ENCODE measurements at places on chromosomes 2 and 18.

GRCh38 chr2:126930970-126931590, 32.4 kb downstream of the TEX51 start:
- DNase-seq = no peak

DNA sequence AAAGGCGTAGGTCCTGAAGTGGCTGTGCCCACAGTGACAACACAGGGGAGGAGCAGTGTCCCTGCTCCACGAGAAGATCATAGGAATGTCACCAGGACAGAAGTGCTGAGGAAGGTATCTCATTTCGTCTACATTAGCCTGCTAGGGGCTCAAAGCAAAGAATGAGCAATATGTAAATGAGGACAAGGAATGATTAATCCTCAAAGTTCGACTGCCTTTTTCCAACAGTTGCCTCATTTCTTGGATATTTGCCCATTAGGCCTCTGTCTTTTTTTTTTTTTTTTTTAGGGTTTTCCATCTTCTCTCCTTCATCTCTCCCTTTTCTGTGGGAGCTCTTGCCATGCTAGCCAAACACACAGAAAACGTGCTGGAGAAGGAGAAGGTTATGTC, 105.2 kb upstream of the ARHGAP28 start:
- no peak for DNase-seq

GRCh38 chr18:54671291-54671881, 80.3 kb downstream of the DYNAP start:
- no peak for DNase-seq

- no peak for DNase-seq
Observed at GRCh38 chr2:8009010-8009597, 672.8 kb upstream of the ID2 start.

DNA sequence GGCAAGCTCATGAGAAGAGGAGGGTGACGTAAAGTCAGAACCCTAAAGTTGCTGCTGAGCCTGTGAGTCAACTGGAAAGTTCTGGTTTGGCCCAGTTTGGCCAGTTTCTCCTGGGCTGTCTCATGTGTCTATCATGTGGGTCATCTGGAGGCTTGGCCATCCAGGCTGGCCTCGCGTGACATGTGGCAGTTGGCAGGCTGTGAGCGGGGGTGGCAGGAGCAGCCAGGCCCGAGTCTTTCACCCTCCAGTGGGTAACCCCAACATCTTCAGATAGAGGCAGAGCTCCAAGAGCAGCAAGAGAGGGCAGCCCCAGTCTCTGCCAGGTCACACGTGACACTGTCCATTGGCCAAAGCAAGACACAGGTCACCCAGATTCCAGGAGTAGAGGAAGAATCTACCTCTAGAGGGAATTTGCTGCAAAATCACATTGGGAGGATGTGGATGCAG, 51.5 kb downstream of the FHOD3 start:
- no peak for DNase-seq

DNA sequence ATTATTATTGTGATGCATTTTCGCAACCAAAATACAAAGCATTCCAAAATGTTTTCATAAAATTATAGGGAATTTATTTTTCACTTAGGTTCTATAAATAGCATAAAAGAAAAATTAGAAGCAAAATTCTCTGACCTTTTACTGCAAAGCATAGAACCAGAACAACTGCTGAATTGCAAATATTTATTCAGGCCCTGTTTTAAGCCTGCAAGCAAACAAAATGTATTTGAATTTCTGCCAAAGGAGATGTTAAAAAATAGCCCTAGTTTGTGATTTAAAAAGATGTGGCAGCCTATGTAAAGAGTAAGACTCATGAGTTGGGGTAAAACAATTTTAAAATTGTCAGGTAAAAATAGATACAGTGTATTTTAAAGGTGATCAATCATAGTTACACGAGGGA, 138.1 kb downstream of the KCNJ3 start:
- DNase-seq = no peak

- no peak for DNase-seq
Observed at GRCh38 chr2:20474757-20475566, 28.1 kb downstream of the RHOB start.

- no peak for DNase-seq
Observed at GRCh38 chr2:205189301-205189700, 493.0 kb upstream of the NRP2 start.

DNA sequence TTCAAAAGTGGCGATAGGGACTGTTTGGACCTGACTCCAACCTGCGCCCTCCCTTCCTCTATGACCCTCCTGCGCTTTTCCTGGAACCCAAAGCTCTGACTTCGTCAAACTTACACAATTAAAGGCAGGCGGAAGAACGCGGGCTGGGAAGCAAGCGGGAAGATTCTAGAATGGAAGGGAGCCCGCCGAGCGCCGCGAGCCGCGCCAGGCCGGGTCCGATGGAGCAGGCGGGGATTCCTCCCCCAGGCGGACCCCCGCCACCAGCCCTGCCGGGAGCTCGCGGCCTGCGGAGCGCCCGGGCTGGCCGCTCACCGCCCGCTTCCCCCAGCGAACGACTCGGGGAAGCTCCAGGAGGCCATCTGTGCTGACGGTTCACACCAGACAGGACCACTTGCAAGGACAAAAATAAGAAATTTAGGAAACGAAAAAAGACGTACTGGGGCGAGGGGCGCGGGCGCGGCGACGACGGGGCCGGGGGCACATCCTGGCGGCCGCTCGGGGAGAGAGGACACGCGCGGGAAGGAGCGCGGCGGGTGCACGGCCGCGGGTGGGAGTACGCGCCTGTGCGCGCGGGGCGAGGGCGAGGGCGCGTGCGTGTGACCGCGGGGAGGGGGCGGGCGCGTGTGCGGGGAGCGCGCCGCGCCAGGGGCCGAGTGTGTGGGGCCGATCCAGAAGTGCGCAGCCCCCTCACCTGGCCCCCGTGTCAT, 1.1 kb upstream of the SALL3 start:
- peak; percentile 66 for DNase-seq

DNA sequence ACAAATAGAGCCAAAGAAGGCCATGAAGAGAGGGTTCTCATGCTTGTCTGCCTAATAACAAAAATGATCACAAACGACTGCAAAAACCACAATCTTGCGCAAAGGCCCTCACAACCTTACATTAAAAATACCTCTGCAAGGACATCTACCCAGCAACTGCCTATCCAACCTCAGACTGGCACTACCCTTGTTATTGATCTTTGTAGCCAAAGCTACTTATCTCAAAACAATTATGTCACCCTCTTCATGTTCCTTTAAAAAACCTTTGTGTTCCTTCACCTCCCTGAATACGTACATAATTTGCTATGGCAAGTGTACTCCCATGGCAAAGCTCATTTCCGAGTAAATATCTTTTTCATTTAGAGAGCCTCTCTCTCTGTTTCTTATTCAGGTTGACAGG, 44.1 kb downstream of the TMEM163 start:
- no peak for DNase-seq

DNA sequence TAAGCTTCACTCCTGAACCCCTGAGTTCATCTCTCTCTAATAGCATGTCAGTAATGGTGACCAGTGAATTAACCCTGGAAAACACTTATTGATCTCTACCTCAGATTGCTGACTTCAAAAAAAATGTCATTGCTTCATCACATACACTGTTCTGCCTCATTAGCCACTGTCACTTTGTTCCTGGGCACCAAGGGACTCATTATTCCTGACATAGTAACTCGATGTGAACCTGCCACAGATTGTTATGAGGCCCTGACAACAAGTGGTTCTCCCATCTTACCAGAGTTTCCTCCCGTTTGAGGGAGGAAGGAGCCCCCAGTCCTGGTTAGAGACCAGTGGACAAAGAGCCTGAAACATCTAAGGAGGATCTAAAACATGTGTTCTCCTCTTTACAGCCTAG, 403.3 kb upstream of the SMIM21 start:
- no peak for DNase-seq

- DNase-seq = no peak
Observed at GRCh38 chr2:105867587-105867986, 122.9 kb downstream of the NCK2 start.

DNA sequence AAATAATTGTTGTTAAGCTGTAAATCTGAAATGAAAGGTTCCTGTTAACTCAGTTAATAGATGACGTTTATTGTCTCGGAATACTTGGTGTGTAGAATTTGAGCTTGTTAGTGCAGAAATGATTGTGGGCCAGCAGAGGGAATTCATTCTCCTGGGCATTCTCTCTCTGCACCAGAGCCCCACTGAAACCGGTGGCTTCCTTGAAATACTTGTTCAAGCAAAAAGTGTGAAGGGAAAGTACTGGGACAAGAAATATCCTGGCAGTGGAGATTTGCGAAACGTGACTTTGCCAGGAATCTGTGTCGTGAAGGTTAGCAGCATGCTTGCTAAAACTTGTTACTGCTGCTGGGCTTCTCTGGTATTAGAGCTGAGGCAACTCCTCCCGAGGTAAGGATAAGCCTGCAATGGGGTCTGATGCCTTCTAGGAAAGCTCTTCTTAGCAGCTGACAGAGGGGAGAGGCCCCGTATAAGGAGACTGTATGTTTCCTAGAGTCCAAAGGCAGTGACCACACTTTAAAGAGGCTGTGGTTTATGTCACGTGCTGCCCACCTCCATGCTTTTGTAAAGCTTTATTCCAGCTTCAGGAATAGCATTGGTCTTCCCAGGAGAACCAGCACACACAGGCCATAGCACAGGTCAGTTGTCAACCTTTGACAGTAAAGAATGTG, 2.0 kb downstream of the ITGA6 start:
- no peak for DNase-seq

DNA sequence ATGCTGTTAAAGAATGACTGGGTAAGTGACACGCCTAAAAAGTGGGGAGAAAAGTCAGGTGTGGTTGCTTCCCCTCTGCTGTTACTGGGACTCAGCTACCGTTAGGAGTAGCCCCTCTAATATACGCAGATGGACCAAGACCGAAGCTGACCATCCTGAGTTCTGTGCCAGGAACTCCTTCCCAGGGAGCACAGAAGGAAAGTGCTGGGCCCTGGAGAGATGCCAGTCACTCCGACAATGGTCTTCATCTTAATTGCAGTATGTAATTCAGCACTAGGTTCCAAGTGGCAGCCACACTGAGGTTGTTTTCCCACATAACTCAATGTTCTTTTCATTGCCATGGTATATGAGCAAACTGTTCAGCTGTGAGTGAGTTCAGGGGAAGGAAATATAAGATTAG, 19.6 kb upstream of the TMEM200C start:
- DNase-seq = no peak

DNA sequence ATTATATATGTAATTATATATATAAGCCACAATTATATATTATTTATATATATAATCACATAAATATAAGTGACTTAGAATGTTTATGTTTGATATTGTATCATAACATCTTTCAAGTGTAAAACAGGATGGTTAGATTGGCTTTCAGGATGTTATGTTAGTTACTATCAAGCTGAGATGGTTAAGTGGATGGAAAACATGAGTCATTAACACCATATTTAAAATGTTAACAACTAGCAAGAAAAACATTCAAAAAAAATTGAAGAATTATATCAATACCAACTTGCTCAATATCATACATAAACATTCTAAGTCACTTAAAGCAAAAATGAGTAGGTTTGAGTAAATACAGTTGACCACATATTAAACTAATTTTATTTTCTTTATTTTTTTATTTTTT, 21.8 kb upstream of the RAB27B start:
- no peak for DNase-seq

DNA sequence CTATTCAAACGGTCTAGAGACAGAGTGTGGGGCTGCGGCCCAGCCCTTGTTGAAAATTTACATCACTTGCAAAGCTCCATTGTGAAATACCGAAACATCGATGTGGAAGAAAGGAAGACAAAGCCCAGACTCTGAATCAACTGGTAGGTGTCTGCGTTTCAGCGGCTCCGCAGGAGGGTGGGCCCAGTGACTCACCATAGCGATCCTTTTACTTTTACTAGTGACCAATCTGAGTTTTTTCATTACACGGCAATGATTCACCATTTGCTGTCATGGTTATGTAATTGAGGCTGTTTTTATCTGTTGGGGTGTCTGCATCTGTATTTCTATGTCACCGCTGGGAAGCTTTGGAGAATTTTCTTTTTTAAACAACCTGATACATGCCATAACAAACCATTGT, 66.6 kb upstream of the ODC1 start:
- no peak for DNase-seq

GRCh38 chr18:8424481-8424880, 184.8 kb upstream of the RAB12 start:
- no peak for DNase-seq

DNA sequence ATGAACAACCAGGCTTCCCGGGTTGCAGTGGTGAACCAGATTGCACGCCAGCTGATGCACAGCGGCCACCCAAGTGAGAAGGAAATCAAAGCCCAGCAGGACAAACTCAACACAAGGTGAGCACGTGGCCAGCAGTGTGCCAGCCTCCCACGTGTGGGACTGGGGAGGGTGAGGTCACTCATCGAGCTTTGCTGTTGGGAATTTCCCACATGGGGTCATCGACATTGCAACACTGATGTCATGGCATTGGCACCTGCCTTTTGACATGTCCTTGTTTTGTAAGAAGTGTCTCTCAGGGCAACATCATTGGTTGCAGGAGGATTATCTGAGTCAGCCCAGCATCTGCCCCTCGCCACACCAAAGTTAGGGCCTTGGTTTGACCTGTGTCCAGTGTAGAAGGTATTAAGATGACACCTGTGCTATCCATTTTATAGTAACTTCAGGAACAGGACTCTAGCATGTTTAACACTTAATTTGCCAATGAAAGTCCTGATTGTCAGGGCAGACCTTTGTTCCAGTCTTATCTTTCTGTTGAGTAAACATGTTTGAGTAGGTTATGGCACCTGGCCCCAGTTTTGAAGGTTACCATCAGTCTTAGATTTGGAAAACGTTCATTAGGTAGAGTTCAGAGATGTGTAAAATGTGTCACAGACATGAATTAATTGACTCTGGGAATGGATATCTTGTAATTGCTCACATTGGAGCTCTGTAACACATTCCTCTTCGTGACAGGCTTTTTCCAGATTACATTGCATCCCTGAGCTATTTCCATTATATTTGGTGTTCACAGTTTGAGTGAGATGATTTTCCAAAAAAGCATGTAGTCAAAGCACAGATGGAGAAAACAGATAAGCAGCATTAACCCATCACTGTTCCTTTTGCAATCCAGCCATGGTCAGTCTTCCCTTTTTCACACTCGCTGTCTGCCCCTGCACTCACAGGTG, 93.3 kb upstream of the EML6 start:
- no peak for DNase-seq

GRCh38 chr2:109438773-109439389, 174.9 kb downstream of the SEPTIN10 start:
- DNase-seq = no peak

DNA sequence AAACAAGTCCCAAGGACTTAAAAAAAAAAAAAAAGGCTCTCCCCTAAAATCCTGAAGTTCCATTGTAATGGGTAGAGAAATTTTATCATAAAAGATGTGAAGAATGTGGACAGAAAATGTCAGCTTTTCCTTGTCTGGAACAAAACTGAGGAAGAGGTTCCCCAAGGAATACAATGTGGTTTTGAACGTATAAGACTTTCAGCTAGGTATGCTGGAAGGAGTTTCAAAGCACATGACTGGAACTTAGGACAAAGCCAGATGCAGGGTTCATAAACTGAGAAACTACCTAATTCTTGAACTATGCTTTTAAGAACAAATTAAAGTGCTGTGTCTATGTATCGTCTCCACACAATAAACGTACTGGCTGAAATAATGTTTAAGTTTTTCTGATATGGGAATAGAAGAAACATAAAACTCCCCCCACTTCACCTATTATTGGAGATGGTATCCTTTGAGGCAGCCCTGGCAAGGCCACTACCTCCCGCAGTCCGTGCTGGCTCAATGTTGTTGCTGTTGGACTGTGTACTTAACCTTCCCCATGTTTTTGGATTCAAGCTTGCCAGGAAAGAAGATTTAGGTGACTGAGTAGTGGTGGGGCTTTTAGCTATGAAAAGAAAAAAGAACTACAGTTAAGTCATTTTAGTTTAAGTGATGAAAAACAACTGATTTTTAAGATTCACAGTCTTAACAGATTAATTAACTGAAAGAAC, 84.2 kb upstream of the DNER start:
- DNase-seq = no peak
